ENCODE measurements at places on chromosomes 5 and 9. TPM values are rescaled to one million over a fixed set of nuclear protein-coding genes. Genes with fewer than 3 reads are reported as not detected.

Gene ANKRD20A1
- 0.36 TPM for total RNA-seq

Gene ALDOB
- total RNA-seq: not detected

Gene LCN10
- total RNA-seq: 1.2 TPM

Gene LSM11
- total RNA-seq: 1.6 TPM

Gene MAN1B1
- total RNA-seq: 64.7 TPM

Gene RANBP6
- 34.3 TPM for total RNA-seq

Gene PRR16
- not detected for total RNA-seq

DNA sequence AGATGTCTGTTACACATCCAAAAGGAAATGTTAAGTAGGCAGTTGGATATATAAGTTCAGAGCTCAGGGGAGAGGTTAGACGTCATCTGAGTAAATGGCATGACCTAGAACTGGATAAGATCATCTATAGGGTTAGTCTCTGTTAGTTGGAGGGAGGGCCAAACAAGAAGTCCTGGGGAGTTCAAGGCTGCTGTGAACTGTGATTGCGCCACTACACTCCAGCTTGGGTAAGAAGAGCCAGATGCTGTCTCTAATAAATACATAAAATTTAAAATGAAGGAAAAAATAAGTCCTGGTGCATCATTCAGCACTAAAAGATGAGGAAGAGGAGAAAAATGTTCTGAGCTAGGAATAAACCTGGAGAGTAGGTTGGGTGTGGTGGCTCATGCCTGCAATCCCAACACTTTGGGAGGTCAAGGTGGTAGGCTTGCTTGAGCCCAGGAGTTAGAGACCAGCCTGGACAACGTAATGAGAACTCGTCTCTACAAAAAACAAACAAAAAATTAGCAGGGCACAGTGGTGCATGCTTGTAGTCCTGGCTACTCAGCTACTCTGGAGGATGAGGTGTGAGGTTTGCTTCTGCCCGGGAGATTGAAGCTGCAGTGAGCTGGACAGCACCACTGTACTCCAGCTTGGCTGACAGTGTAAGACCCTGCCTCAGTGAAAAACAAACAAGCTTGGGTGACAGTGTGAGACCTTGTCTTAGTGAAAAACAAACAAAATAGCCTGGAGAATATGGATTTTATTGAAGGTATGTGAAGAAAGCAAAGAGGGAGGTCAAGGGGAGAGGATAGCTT, 123.6 kb downstream of the ACTBL2 start:
- no peak for DNase-seq

- DNase-seq: no peak
These were observed 25.7 kb downstream of the SREK1IP1 start for GRCh38 chr5:64742821-64743220.

DNA sequence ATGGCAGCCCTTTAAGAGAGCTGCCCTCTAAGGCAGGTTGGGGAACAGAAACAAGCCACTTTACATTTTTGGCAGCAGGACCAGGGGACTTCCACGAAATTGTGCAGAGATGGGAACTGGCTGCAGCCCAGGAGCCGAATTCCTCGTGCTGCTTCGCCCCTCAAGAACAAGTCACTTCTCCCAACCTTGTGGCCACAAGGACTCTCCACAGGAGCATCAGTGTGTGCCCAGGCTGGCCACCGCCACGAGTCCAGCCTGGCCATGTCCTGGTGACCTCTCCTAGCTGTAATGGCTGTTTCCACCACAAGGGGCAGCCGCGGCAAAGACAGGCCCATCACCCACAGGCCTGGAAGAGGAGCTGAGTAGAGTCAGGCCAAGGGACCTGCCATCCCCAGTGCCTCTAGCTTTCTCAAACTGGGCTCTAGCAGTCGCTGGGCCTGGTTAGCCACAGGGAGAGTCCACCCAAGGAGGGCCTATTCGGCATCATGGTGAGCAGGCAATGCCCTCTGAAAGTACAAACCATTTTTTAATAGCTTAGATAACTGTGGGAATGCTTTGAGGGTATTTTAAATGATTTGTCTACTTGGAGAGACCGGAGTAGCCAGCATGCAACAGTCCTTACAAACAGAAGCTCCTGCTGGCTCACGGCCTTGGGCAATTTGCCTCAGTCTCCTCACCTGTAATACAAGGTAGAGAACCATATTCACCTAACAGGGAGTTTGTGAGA, 129.0 kb downstream of the COL23A1 start:
- no peak for DNase-seq

DNA sequence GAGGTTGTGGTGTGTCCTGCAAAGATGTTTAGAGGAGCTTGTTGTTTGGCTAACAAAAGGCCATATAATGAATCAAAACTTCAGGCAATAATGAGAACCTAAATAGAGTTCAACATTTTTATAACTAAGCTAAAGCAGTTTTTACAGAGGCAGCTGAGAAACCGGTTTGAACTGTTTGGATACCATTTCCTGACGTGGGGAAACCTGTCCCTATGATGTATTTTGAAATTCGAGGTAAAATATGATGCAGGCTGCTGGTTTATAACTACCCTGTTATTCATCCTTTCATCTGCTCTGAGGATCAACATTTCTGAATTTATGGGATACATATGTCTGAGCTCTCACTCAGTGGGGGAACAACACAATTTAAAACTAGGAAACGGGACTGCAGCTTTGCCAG, 289.5 kb upstream of the IRX2 start:
- no peak for DNase-seq

GRCh38 chr9:6415266-6415665, 2.3 kb downstream of the UHRF2 start:
- no peak for DNase-seq

DNA sequence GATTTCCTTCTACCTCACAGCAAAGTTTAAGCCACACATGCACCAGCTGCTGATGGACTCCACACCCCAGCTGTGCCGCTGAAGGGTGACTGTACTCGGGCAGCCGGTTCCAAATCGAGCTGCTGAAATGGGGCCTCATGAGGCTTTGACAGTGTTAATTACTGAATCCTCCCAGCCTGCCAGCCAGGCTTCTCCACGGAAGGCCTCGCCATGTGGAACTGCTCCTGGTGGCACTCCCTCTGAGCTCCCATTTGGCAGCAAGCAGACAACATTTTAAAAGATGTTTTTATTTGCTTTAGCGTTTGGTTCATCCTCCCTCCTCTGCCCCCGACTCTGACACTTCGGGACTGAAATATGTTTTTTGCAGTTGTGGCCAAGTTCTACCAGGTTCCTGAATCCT, 479.4 kb upstream of the MPDZ start:
- DNase-seq: no peak

- DNase-seq: no peak
These were observed 34.0 kb downstream of the ZNF474 start for GRCh38 chr5:122163121-122164069.

- no peak for DNase-seq
These were observed 30.7 kb downstream of the C6 start for GRCh38 chr5:41182666-41183065.

- peak; percentile 24 for DNase-seq
These were observed 117.0 kb downstream of the TRPM6 start for GRCh38 chr9:74770508-74771261.
